ENCODE measurements at places on chromosomes 13 and 19.

- DNase-seq: no peak
Observed at GRCh38 chr19:3518255-3518654, 12.1 kb downstream of the FZR1 start.

DNA sequence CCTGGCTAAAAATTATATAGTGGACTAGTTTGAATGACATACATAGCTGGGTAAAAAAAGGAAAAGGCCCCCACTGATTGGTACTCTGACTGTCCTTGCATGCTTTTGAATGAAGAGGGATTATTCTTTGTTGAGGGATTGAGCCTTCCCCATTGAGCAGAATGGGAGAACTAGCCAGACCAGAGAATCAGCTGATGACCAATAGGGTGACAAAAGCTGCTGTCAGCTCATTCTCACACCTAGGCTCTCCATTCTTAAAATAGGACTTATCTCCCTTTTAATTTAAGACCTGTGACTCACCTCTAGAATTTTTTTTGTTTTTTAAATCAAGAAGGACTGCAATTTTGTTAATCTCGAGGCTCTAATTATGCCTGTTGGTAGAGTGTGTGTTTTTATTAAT lies 79.3 kb downstream of the CRYL1 start:
- DNase-seq: no peak

DNA sequence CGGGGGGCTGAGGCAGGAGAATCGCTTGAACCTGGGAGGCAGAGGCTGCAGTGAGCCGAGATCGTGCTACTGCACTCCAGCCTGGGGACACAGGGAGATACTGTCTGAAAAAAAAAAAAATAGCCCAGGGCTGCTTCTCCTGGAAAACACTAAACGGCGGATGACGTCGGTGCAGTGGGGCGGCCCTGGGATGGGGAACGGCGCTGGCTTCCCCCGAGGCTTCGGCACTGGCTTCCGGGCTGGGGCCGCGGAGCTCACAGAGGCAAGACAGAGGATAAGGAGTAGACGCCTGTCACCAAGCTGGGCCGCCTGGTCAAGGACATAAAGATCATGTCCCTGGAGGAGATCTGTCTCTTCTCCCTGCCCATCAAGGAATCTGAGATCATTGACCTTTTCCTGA lies 5.0 kb downstream of the PRSS57 start:
- no peak for DNase-seq

DNA sequence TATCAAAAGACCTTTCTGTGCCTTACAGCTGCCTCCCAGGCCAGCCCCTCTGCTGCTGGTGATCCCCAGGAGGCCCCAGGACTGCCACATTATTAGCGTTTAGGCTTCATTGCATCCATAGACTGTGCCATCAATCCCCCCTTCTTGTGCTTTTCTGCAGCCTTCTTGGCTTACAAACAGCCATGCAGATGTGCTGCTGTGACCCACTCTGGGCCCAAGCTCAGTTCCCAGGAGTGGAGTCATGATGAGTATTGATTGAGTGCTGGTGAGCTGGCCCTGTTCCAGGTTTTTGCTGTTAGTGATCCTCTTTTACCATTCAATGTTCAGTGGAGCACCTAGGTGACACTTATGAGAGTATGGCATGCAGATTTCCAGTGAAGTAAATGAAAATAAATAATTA lies 59.9 kb upstream of the SLAIN1 start:
- DNase-seq: no peak

DNA sequence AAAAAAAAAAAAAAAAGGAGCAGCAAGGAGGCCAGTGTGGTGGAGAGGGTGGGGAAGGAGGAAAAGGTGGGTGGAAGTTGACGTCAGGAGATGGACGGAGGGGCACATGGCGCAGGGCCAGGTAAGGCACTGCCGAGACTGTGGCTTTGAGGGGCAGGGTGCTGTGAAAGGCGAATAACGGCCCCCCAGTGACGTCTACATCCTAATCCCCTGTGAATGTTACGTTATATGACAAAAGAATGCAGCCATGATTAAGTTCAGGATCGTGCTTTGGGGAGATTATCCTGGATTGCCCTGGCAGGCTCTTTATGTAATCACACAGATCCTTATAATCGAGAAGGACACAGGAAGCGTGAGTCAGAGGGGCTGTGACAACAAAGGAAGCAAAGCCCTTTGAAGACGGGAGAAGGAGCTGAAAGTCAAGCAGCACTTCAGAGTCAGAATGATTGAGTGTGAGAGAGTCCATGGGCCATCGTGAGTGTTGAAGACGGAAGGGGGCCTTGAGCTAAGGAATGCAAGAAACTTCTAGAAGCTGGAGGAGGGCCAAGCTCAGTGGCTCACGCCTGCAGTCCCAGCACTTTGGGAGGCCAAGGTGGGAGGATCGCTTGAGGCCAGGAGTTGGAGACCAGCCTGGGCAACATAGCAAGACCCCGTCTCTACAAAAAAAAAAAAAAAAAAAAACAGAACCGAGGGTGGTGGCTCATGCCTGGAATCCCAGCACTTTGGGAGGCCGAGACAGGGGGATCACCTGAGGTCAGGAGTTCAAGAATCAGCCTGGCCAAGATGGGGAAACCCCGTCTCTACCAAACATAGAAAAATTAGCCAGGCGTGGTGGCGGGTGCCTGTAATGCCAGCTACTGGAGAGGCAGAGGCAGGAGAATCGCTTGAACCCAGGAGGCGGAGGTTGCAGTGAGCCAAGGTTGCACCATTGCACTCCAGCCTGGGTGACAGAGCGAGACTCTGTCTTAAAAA lies 13.8 kb upstream of the CEACAM16 start:
- DNase-seq: peak; percentile 42

DNA sequence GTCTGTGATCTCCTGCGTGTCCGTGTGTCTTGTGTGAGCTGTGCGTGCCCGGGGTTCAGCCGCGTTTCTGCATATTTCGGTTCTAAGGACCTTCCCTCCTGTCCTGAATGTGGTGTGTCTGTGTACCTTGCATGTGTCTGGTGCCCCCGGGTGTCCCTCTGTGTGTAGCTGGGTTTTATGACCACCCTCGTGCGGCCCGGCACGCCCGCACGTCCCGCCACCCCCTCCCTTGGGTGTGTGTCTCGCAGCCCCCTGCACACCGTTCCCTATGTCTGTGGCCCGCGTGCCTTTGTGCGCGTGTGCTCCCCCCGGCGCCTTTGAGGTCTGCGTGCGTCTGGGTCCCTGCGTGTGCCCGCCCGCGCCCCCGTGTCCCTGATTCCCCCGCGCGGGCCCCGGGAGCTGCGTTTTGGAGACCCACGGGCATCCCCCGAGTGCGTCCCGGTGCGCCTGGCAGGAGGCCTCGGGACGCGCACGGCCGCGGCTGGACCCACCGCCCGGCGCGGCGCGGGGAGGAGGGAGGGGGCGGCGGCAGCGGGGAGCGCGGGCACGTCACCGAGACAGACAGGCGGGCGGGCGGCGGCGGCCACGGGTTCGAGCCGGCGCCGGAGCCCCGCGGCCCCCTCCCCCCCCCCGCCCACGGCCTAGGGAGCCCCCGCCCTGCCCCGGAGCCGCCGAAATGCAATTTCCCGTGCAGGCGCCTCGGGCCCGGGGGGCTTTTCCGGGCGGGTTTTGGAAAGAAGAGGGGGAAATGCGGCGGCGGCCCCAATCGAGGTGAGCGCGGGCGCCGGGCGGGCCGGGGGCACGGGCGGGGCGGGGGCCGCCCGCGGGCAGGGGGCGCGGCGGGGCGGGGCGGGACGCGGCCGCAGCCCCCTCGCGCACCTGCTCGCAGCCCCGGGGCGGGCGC lies 12.0 kb upstream of the NANOS3 start:
- DNase-seq: no peak

DNA sequence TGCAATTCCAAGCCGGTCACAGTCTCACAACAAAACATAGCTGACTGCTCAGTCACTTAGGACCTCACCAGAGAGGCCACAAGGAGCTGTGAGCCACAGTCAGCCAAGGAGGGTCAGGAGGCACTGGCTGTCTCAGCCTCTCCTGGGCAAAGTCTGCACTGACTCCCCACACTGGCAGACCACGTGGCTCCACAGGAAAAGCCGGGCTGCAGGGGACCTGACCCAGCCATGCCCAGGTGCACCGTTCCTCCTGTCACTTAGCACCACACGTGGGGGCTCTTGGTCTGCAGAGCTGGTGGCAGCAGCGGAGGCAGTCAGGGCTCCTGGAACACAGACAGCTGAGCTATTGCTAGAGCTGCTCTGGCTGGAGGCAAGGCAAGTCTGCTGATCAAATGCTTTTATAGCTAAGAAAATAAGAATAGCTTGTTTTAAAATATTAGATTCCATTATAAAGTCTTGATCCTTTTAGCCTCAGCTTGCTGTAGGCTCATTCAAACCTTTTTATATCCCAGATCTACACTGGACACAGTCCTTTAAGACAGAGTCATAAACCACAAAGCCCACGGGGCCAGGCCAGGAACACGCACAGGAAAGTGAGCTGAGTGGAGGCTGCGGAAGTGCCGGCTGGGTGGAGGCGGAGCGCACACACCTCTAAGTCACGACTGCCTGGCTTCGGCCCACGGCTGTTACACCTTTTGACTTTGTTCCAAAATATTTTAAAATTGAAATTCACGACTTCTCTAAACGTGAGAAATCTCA lies 744.1 kb downstream of the UQCRFS1 start:
- DNase-seq: peak; percentile 13

DNA sequence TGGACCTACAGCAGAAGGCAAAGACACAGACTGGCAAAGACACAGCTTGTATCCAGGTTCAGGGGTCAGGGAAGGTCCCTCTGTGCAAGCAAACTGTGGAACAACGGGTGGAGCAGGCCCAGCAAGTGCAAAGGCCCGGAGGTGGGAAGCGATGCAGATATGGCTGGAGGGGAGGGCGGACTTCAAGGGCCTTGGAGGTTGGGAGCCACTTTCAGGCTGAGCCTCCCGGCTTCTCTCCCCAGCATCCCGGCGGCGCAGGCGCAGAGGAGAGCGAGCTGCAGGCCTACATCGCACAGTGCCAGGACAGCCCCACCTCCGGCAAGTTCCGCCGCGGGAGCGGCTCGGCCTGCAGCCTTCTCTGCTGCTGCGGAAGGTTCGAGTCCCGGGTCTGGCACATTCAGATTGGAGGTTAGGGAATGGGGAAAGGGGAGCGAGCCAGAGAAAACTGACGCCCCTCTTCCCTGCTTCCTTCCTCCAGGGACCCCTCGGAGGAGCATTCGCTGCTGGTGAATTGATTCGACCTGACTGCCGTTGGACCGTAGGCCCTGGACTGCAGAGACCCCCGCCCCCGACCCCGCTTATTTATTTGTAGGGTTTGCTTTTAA lies 2.1 kb upstream of the PNPLA6 start:
- no peak for DNase-seq

GRCh38 chr13:109213714-109214113 lies 572.7 kb downstream of the IRS2 start:
- no peak for DNase-seq

- no peak for DNase-seq
Observed at GRCh38 chr13:50106559-50106958, 91.3 kb downstream of the KCNRG start.

GRCh38 chr13:88685459-88685858 lies 1014.3 kb downstream of the SLITRK5 start:
- DNase-seq: no peak

GRCh38 chr19:53182202-53182601 lies 11.0 kb downstream of the ZNF665 start:
- no peak for DNase-seq

DNA sequence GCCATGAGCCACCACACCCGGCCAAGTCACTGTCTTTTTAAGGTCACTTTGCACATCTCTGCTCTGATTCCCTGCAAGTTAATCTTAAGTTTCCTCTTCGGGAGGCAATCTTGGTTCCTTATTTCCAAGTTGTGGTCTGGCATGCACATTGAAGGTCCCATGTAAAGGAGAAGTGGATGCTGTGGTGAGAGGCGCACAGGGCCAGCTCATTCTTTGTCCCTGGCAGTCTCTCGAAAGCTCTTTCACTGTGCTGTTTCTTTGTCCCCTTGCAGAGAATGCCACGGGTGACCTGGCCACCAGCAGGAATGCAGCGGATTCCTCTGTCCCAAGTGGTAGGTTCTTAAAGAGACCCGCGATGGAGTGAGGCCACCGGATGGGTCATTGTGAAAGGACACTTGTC lies 16.4 kb upstream of the C19orf33 start:
- no peak for DNase-seq

GRCh38 chr13:43414111-43414510 lies 372.7 kb downstream of the ENOX1 start:
- DNase-seq: no peak

GRCh38 chr19:18992696-18993095 lies 40.6 kb downstream of the SUGP2 start:
- no peak for DNase-seq

- DNase-seq: no peak
Observed at GRCh38 chr13:114230117-114230516, 4.6 kb upstream of the CDC16 start.

DNA sequence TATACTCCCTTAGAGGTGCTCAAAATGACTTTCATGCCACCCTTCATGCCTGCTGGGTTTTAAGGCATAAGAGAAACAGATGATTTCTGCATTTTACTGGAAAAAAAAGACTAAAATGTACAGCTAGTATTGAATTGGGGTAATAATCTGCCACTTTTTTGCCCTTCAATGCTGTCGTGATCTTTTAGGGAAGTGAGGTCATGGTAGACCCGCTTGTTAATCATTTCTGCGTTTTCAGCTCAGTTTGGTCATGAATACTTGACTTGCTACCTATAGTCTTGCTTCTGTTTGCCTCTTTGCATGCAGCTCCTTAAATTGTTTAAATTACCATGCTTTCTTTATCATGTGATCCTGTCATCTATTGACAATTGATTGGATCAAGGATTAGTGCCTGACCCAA lies 90.4 kb downstream of the PCCA start:
- DNase-seq: no peak

GRCh38 chr13:46684287-46685001 lies 112.5 kb downstream of the ESD start:
- no peak for DNase-seq

- no peak for DNase-seq
Observed at GRCh38 chr19:50489461-50490011, 12.9 kb upstream of the GARIN5A start.

- no peak for DNase-seq
Observed at GRCh38 chr13:21034603-21035191, 26.7 kb downstream of the LATS2 start.

DNA sequence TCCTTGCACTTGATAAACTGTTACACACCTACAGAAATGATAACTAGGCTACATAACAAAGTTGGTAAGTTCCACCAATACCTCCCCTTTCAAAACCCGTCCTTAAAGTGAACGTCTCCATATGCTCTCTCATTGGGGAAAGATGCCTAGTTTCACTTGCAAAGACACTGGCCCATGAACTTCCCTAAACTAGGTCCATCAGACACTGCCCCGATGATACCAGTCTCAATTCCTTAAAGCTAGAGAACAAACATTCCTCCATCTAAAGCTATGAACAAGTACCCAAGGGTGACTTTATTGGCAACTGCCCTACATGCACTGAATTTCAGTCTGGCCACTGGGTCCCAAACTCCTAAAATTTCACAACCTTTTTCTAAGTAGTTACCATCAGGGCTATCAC lies 39.9 kb downstream of the FOXO1 start:
- DNase-seq: no peak

All from activated naive CD8-positive, alpha-beta T cell treated with anti-CD3 and anti-CD28 coated beads for 36 hours (primary cell).